ENCODE measurements at places on chromosomes 7 and 10. TPM values are rescaled to one million over a fixed set of nuclear protein-coding genes. Genes with fewer than 3 reads are reported as not detected.

PHKG1 gene
- 0.41 TPM for polyA plus RNA-seq

MMP21 gene
- polyA plus RNA-seq: not detected

SUN3 gene
- not detected for polyA plus RNA-seq

GRCh38 chr10:67837541-67838314 is at the start of gene DNAJC12:
Gene DNAJC12 (minus strand): TSS chr10:67838188. CDS start chr10:67838011, 177 bp downstream.
- no peak for DNase-seq

GRCh38 chr7:130397758-130398073 is 17.4 kb downstream of the CPA1 start:
- DNase-seq: no peak

DNA sequence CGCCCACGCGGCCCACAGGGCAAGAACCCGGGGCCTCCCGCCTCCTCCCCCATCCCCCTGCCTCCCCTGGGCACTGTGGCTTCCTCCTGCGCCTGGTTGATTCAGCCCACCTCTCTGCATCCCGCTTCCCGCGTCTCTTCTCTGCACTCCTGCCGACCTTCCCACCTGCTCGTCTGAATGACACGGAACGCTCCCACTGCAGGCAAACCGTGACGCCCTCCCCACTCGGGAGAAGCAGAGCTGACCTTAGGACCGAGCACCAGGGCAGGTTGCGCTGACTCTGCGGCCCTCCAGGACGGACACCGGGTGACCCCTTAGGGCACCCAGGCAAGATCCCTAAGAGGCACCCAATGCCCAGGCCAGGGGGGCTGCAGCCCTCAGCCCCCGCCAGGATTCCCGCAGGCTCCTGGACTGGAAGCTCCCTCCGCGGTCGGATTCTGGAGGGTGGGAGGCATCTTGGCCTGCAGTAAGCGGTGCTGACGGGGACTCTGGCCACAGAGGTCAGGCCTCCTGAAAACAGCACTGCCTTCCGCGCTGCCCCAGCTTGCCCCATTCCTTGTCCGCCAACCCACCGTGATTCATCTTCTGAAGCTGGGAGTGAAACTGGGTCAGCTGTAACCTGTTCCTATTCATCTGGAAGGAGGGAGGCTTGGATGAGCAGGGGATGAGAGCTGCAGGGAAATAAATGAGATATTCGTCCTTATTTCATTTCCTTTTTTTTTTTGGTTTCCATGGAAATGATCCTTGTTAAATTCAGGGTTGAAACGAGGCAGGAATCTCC is 990 bp downstream of the CALML3 start:
- DNase-seq: no peak

DNA sequence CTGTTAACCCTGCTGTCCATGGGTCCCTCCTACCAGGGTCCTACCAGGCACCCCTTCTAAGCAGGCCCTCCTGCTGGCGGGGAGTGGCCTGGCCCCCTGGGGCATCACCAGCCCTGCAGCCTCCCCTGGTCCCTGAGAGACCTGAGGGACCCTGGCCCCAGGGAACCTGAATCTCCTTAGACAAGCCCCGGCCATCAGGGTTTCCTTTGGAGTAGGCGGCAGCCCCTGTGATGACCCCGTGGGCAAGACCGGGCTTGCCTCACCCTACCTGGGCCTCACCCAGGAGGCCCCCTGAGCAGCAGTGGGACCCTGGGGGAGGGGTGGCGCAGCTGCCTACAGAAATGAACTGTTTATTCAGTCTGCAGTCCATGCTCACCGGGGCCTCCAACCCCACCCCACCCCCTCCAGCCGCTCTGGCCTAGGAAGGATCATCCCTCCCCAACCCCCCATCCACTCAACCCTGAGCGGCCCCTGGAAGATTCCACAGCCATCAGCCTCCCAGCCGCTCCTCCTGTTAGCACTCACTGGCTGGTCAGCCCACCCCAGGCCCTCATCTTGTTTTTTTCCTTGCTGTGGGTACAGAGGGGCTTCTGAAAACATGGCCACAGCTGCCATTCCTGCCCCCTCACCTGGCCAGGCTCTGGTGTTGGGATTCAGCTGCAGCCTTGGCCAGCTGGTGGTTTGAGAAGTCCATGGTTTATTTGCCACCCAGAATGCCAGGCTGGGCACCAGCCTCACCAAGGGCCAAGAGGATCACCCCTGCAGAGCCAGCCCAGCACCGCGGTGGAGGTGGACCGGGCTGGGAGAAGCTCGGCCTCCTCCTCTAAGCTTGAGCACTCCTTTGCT is 34.8 kb upstream of the CHST15 start:
- no peak for DNase-seq

- no peak for DNase-seq
Measured at GRCh38 chr10:34959321-34959720, 130.8 kb downstream of the CUL2 start.

- no peak for DNase-seq
Measured at GRCh38 chr10:131201741-131202515, 109.6 kb downstream of the TCERG1L start.
